Esophagus muscularis mucosa (tissue), 4 donors: ENCODE measurements at places on chromosomes 1 and 21.

- no peak for DNase-seq
These were observed 31.0 kb downstream of the NUCKS1 start for GRCh38 chr1:205719015-205719414.

DNA sequence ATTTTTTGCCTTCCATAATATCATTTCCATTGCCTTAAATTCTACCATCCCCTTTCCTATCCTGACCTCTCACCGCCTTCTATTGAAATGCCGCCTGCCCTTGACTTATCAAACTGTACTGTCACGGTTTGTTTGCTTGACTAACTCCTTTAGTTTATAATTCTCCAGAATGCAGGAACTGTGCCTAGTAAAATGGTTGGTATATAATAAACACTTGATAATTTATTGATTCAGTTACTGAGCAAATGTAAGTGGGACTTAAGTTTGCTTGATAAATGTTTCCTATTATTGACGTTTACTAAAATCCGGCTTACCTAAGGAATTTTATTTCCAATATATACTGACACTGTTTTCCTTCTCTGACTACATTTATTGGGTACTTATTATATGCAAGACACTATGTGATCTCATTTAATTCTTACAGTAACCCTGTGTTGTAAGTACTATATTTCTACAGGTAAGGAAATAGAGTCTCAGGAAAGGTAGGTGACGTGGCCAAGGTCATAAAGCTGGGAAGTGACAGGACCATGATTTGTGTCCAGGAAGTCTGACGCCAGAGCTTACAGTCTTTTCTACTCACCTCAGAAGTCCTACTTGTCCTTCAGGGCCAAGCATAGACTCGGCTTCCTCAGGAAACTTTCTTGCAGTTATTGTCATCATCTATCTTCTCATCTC, 35.7 kb downstream of the DPT start:
- DNase-seq, result no peak

DNA sequence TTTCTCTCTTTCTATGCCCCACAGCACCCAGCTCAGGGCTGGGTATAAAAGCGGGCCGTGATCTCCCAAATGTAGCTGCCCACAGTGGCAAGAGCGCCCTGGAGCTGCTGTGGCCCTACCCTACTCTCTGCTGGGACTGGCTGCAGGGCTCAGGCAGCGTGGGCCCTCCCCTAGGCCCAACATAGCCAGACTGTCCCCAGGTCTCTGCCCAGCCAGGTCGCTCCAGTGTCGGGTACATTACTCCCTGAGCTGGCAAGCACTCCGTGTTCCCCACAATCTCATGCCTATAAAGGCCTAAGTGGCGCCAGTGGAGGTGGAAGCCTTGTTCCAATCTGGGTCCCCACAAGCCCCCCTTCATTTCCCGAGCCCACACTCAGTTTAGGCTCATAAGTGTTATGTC, 66.2 kb downstream of the GLIS1 start:
- DNase-seq, result no peak

GRCh38 chr1:230568008-230568407, 74.3 kb upstream of the COG2 start:
- DNase-seq, result no peak

DNA sequence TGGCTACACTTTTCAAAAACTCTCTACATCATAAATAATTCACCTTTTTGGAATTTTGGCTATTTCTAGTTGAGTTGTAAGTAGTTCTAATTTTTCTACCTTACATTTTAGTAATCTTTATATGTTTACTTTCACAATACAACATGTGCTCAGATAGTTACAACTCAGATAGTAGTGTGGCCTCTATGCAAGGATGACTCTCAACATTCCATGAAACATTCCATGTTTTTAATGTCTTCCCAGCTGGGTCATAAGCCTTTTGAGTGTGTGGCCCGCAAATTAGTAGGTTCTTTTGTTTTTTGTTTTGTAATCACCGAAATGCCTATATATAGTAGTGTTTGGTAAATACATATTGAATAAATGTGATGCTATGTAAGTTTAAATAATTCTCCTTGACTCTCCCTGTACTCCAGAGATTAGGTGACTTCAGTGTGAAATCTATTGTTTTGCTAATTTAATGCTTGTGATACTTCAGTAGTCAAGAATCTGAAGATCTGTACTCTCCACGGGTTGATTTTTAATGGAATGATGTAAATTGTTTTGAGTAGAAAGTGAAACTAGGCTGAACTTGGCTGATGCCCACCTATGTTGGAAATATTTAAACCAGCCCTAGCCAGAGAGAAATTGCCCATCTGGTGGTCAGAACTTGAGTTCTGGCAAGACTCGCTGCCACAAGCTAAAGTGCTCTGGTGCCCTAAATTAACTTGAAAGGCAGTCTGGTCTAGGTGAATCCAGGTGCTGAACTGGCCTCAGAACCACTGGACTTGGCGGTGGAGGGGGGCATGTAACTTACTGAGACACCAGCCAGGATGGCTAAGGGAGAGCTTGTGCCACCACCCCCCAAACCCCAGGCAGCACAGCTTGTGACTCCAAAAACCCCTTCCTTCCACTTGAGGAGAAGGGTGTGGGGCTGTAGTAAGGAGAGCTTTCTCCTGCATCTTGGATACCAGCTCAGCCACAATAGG, 165.6 kb downstream of the USP25 start:
- DNase-seq, result no peak

GRCh38 chr1:63669151-63669961, 76.1 kb downstream of the PGM1 start:
- no peak for DNase-seq

DNA sequence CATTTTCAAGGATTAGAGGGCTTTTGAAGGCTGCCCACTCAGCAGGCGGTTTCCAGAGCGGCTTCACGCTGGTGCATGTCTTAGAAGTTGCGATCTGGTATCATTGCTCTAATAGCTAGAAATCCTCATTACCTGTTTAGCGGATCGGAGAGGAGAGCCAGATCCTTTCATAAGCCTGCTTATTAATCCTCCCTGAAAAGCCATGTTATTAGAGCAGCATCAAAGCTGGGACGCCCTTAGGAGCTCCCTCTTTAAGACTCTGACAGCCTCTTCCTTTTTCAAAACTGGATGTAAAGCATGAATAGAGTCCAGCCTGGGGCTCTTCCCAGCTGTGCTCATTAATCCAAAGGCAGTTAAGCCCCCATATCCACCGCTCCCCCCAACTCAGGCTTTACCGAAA, 13.9 kb upstream of the CTSE start:
- no peak for DNase-seq

DNA sequence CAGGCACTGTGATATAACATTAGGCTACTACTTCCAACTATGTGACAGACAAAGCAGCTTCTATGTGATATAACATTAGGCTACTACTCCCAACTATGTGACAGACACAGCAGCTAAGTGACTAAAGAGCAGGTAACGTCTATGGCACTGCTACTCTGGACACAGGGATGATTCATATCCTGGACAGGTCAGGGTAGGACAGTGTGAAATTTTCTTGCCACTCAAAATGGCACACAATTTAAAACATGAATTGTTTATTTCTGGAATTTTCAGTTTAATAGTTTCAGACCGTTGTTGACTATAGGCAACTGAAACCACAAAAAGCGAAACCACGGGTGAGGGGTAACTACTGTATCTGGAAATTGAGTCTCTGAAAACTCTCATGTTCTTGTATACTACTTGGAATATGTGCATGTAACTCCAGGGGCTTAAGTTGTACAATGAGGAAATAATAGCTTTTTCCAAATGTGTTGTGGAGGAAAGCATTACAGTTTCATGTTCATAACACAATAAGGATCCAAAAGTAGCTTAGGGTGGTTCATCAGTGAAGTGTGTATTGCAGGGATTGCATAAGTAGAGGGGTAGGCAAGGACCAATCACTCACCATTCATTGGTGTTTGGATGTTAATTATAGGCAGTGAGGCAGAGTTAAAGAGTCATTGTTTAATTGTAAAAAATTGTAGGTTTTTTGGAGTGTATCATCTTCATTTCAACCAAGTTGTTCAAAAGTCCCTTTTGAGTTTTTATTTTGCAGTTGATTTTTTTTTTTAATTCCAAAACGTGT, 5.3 kb downstream of the DTL start:
- DNase-seq, result no peak

DNA sequence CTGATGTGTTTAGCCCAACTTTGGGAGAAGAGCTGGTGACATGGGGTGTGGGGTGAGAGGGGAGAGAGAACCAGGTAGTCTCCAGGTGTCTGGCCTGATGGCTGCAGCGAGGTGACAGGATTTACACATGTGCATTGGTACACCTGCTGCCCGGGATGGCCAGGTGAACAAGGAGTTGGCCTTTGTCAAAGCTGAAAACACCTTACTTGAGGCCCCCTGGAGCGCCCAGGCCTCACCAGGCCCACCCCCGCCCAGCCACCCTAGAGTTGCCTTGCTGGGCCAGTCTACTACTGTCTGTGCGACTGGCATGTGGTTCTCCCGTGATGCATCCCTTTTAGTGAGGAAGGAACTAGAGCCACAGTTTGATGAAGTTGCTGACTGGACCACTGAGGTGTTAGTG, 90.5 kb downstream of the ADARB1 start:
- DNase-seq, result peak; percentile 64

DNA sequence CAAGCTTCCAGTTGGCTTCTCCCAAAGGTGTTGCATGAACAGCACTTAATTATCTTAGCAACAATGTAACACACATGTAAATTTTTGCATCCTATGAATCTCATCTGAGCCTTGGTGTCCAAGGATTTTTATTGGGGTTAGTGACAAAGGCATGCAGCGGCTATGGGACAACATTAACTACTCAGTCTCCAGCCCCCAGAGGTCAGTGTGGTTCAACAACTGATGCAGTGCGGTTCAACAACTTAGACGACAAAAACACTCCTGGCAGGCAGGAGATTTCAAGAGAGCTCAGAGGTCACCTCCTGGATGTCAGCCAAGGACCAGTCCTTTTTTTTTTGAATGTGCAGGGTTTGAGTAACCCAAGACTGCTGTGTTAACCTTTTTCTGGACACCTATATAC, 77.5 kb upstream of the HMCN1 start:
- no peak for DNase-seq

DNA sequence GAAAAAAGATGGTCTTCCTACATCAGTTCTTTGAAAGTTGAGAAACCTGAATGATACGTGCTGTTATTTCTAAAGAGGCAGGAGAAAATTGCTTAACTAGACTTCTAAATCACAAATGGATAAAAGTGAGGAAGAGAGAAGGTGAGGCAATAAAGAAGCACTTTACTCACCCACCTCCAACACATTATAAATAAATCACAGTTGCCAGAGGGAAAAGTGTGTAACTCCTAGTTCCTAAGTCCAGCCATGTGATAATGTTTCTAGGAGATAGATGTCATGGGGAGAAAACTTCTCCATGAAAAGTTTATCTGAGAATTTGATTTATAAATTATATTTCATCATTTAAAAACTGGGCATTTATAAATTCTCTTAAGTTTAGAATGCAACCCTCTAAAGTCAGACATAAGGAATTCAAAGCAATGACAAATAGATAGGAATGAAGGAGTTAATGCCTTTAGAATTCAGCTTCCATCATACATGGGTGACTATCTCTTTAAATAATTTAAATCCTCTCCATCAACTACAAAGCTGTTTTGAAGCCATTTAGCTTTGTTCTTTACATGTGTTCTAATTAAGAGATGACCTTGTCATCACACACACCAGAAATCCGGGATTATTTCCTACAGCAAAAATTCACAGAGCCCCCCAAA, 60.0 kb downstream of the NRIP1 start:
- DNase-seq, result no peak

DNA sequence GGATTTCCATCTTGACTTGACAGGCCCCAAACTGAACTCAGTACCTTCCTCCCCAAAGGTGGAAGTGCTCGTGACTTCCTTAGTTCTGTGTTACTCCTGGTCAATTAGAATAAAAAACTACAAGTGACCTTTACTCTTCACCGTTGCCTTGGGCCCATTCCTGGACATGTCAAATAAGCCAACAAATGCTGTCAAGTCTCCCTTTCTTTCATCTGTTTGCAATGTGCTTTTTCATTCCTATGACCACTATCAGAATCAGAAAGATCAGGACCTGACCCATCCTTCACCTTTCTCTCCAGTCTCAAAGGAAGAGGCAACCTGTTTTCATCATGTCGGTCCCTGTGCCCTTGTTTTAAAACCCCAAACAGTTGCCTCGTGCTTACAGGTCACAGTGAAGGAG, 4.9 kb upstream of the KCNJ10 start:
- no peak for DNase-seq

GRCh38 chr1:14862114-14862771, 263.8 kb downstream of the KAZN start:
- DNase-seq, result no peak

- DNase-seq, result no peak
These were observed 110.4 kb upstream of the C1orf21 start for GRCh38 chr1:184276416-184276815.

- no peak for DNase-seq
These were observed 1069.4 kb upstream of the ADGRL2 start for GRCh38 chr1:80731241-80731894.

DNA sequence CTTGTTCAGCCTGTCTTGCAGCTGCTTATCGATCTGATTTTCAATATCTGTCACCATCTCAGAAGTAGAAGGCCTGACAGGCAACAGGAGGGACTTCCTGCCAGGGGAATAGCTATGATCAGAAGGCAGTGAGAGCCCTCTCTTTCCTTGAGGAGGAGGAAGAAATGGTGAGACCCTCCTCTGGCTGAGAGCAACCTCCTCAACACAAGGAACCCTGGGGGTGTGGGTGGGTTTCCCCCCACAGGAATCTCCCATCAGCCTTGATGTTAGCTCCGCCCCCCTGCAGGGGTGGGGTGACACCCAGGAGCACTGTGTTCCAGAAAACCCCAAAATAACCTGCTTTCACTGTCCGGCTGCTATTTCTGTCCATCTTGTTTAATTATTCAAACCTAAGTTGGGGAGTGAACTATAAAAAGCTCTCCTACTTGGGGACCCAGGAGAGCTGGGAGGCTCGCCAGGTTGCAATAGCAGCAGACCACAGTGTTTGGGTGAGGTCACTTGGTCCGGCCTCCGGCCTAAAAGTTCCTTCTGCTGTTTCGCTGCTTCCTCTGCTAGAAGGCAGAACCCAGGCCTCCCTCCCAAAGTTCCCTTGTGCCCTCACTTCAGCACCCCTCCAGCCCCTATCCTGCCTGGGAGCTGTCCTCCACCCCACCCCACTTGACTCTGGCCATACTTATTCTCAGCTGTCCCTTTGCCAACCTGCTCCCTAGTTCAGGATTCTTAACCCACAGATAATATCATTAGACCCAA, 7.8 kb upstream of the MEF2D start:
- peak; percentile 94 for DNase-seq

GRCh38 chr1:84982395-84982794, 14.5 kb downstream of the MCOLN2 start:
- DNase-seq, result no peak

DNA sequence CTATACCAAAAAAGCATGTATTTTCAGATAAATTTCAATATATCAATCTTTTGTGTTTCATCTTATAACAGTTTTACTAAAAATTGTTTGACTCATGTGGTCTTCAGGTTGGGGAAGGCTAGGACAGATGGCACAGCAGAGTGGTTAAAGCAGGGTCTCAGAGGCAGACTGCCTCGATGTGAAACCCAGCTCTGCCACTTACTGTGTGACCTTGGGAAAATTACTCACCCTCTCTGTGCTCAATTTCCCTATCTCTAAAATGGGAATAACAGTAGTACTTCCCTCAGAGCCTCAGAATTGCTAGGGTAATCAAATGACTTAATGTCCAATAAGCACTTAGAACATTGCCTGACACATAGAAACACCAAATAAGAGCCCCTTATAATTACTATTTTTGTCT, 262.1 kb upstream of the FMN2 start:
- no peak for DNase-seq

GRCh38 chr1:16158993-16159831, 3.3 kb upstream of the EPHA2 start:
- no peak for DNase-seq

GRCh38 chr1:225044258-225044657, 114.8 kb downstream of the DNAH14 start:
- DNase-seq, result no peak

- DNase-seq, result no peak
These were observed 12.5 kb downstream of the RWDD3 start for GRCh38 chr1:95246511-95246910.
